NCI-H2227 treated with DMSO at 0.1 percent for 48 hours (cell line): ENCODE measurements at places on chromosomes 16 and 17.
A peak's percentile ranks its signal among the peaks of the same experiment; 100 is the strongest.

GRCh38 chr17:73718912-73719311 lies 74.7 kb upstream of the SDK2 start:
- DNase-seq: peak; percentile 41

GRCh38 chr16:55443434-55444346 lies 35.3 kb upstream of the MMP2 start:
- DNase-seq: no peak

DNA sequence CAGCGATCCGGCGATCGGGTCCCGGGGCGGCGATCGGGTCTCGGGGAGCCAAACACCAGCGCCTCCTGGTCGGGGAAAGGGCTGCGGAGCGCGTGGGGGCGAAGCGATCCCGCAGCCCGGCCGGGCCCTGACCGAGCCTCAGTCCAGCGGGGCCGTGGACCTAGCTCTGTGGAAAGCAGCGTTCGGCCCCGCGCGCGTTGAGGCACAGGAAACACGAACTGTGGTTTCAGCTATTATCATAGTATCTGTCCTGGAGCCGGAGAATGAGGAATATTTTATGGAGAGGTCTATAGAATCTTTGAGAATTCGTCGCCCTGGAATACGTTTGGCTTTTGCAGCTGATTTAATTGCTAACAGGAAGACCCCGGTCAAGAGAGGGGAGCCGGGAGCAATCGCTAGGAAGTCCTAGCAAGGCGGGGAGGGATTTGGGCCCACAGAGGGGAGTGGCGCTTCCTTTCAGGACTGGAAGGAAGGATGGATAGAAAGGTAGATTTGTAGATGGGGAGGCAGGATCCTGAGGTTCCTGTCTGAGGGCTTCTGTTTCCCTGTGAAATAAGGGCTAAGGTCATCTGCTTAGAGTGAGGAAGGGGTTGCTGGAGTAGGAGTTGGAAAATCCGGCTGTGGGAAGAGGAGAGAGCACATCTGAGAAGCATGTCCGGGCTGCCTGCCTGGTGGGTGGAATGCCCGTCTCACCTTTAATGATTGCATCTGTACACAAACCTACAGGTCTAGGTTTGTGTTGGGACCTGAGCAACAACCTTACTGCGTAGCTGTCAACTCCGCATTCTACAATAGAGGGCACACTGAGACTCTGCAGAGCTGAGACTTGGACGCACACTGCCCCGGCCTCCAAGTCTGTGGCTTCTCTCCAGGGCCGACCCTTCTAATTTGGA lies 770 bp downstream of the CCNF start:
- peak; percentile 9 for DNase-seq

- DNase-seq: no peak
Observed at GRCh38 chr17:74744349-74744713, 4.1 kb upstream of the NHERF1 start.

- no peak for DNase-seq
Observed at GRCh38 chr17:3968886-3969524, 4.8 kb upstream of the ATP2A3 start.

DNA sequence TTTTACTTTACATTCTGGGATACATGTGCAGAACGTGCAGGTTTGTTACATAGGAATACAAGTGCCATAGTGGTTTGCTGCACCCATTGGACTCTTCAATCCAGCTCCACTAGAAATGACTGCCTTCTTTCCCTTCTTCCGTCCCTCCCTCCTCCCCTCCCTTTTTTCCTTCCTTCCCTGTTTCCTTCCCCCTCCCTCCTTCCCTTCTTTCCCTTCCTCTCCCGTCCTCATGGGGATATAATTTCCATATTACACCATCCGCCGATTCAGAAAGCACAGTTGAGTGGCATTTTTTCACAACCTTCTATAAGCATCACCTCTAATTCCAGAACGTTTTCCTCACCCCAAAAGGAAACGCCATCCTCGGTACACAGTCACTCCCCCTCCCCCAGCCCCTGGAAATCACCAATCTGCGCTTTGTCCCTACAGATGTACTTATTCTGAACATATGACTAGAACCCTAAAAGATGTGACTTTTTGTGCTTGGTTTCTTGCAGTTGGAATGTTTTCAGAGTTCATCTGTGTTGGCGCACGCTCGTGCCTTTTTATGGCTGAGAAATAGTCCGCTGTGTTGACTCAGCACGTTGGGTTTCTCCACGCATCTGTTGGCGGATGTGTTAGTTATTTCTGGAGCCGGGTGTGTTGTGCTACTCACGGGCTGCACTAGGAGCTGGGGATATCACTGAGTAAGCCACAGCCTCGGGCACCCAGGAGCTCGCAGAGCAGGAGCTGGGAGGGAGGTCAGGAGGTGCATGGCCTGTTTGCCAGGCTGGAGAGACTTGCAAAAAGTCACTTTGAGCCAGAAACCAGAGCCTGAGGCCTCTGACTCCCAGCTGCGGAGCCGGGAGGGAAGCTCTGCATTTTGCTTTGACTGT lies 336.4 kb downstream of the SEC14L1 start:
- DNase-seq: no peak

DNA sequence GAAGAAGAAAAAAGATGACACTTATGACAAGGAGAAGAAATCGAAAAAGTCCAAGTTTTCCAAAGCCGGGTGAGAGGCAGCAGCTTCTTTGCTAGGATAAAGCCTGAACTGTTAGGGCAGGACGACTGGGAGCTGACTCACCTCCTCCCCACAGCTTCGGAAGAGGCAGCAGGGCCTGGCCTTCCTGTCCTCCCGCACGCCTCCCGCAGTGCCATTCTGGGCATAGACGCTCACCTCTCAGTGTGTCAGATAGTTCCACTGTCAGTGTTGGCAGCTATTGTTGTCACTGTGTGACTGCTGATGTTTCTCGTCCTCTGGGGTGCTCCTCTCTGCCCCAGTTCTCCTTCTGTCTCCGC lies 12.6 kb downstream of the UBN1 start:
- DNase-seq: no peak
